ENCODE measurements at places on chromosomes 5 and 9. TPM values are rescaled to one million over a fixed set of nuclear protein-coding genes. Genes with fewer than 3 reads are reported as not detected.
A peak's percentile ranks its signal among the peaks of the same experiment; 100 is the strongest.

GRCh38 chr9:123239726-123240125, 28.7 kb downstream of the STRBP start:
- H3K4me1 ChIP-seq = 0 out of 2 replicates have a peak, but pooled peaks cover 2% of the 10 kb centered on the region
- H3K4me3 ChIP-seq = no peak overlapping the region
- H3K36me3 ChIP-seq = no peaks in the 10 kb centered on the region
- H3K27ac ChIP-seq = no peak overlapping the region
- H3K27me3 ChIP-seq = no peaks in the 10 kb centered on the region

DNA sequence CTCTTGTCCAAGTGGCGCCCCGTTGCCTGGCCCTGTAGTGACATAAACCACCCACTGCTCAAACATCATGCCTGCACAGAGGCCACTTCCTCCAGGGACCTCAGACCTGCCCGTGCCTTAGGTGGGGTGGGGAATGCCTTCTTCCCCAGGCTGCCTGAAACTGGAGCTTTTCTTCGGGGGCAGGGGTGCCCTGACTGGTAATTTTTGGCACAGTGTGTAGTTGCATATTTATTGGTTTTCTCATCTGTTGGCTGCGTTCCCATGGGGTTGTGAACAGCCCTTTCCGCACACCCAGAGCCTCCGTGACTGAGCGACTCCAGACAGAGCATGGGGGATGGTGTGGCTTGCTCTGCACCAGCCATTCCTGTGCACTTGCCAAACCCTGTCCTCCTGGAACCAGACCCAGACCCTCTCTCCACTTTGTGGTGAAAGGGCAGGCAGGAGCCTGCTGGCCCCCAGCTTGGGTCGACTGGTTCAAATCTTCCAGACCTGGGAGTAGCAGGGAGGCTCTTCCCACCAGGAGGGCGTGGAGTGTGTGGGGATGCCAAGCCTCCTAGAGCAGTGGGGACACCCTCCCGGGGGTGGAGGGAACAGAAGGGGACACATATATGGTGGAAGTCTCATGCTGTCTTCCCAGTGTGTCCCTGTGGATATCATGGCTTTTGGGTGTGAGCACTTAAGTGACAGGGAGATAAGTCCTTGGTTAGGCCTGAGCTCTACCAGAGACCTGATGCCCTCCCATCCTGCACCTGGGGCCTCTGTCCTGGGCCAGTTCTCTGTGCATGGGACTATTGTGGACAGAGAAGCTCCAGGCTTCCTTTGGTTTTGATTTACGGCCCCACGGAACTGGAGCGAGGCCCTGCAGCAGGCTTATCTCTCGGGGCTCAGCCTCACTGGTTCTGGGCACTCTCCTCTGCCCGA, 39.6 kb downstream of the WNK2 start:
- H3K27ac ChIP-seq = no peak overlapping the region
- H3K4me1 ChIP-seq = peaks cover 3% of the 10 kb centered on the region
- no peaks in the 10 kb centered on the region for H3K27me3 ChIP-seq
- no peak for DNase-seq
- peaks cover 2% of the 10 kb centered on the region for H3K36me3 ChIP-seq

GRCh38 chr5:119597728-119598298, 31.5 kb upstream of the FAM170A start:
- H3K36me3 ChIP-seq = peaks cover 10% of the 10 kb centered on the region
- no peaks in the 10 kb centered on the region for H3K27me3 ChIP-seq
- no peak for DNase-seq
- H3K4me3 ChIP-seq = no peak overlapping the region
- no peaks in the 10 kb centered on the region for H3K4me1 ChIP-seq
- H3K27ac ChIP-seq = no peak overlapping the region

GRCh38 chr5:169080448-169080911, 220.5 kb downstream of the SLIT3 start:
- H3K4me1 ChIP-seq = peaks cover 9% of the 10 kb centered on the region
- no peak overlapping the region for H3K27ac ChIP-seq
- no peaks in the 10 kb centered on the region for H3K36me3 ChIP-seq
- no peaks in the 10 kb centered on the region for H3K27me3 ChIP-seq

DNA sequence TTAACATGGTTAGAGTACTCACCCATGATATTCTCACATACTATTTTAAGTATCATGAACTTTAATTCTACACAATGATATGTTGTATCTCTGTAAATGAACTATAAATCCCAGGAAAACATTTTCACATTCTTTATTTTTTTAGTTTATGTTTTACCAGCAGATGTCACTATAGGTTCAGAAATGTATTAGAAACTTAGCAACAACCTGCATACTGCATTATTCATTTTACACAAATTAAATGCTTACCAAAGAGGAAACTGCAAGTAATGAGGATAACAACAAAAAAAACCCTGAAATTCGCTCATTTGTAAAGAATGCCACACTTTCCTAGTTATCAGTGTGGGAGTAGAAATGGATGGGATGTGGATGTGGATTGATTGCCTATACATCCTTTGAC, 217.5 kb upstream of the OTULINL start:
- DNase-seq = no peak
- H3K27ac ChIP-seq = no peak overlapping the region
- no peaks in the 10 kb centered on the region for H3K4me1 ChIP-seq
- no peak overlapping the region for H3K4me3 ChIP-seq

DNA sequence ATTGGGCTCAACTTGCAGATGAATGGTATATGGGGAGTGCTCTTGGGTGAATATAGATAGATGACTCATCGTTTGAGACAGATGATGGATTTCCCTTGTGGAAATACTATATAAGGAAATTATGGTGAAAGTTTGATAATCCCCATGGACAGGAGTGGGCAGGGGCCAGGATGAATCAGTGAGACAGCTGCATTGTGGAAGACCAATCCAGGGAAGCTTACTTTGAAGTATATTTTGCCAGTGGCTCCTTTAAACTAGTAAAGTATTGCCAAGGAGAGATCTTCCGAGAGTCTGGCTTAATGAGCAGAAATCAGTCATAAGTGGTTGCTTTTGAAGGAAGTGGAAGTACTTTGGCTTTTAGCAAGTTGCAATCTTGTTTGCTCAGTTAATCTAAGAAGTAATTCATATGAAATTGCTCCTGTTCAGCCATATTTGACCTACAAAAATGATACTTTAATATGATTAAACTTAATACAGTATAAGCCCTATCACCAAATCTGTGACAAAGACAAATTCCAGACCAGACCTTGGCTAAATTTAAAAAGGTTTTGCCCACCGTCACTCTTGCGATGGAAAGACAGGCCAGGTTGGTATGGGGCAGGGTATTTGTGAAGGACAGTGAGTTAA, 9.3 kb upstream of the TNC start:
- H3K27me3 ChIP-seq = no peaks in the 10 kb centered on the region
- no peaks in the 10 kb centered on the region for H3K4me1 ChIP-seq
- H3K27ac ChIP-seq = no peak overlapping the region
- H3K36me3 ChIP-seq = peaks cover 6% of the 10 kb centered on the region

DNA sequence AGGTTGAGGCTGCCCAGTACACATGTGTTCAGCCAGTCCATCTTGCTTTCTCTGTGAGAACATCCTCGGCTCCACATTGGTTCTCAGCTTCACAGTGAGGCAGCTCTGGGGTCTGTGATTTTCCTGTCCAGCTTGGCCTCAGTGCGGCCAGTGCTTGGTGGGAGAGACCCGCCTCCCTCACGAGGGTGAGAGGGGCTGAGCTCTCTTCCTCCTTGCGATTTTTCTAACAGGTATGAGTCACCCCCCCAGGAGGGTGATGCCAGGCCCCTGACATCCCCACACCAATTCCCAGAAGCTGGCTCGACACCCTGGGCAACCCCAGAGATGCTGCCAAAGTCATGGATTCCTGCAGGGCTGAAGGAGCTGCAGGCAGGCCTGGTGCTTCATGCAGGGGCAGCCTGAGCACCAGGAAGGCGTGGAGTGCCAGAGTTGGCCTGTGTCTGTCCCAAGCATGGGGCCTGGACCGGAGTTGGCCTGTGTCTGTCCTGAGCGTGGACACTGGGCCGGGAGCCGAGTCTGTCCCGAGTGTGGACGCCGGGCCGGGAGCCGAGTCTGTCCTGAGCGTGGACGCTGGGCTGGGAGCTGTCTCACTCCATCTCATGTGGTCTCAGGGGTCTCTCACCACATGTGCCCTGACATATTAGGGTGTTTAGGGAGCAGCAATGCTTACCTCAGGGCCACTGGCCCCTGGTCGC, 408.6 kb upstream of the IRX4 start:
- H3K4me3 ChIP-seq = no peak overlapping the region
- no peak for DNase-seq
- no peak overlapping the region for H3K27ac ChIP-seq
- H3K27me3 ChIP-seq = no peaks in the 10 kb centered on the region

DNA sequence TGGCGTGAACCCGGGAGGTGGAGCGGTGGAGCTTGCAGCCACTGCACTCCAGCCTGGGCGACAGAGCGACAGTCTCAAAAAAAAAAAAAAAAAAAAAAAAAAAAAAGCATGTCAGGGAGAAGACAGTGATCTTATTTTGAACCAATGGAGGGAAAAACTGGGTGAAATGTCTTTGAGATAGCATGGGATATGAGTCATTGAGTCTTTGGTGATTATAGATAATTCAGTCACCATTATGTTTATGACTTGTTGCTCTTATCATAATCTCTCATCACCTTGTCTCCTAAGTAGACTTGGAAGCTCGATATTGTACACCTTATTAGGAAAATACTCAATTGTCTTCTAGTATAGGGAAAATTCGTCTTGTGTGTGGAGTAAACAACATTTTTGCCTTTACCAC, 55.1 kb upstream of the KDM4C start:
- no peaks in the 10 kb centered on the region for H3K4me1 ChIP-seq
- H3K4me3 ChIP-seq = peak overlapping the region; percentile 88
- H3K27me3 ChIP-seq = no peaks in the 10 kb centered on the region
- H3K36me3 ChIP-seq = no peaks in the 10 kb centered on the region
- DNase-seq = no peak

DNA sequence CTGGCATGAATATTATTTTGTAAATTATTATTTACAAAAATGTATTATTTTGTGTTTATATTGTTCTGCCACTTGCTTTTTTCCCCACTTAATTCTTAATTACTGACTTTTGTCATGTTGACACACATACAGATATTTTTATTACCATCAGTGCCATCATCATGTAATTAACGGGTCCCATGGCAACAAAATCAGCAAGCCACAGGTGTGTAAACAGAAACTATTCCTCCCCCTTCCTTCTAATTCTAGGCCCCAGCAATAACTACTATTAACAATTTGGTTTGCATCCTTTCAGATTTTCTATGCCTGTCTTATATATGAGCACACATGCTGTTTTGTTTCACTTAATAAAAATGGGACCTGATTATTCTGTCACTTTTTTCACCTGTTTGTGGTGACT, 29.3 kb downstream of the CYFIP2 start:
- H3K36me3 ChIP-seq = peaks cover 26% of the 10 kb centered on the region
- H3K4me3 ChIP-seq = no peak overlapping the region
- H3K27me3 ChIP-seq = no peaks in the 10 kb centered on the region
- DNase-seq = no peak
- H3K4me1 ChIP-seq = no peaks in the 10 kb centered on the region

- peak overlapping the region; percentile 65 for H3K4me3 ChIP-seq
- H3K36me3 ChIP-seq = peaks cover 4% of the 10 kb centered on the region
- no peaks in the 10 kb centered on the region for H3K4me1 ChIP-seq
- H3K27me3 ChIP-seq = no peaks in the 10 kb centered on the region
- no peak for DNase-seq
These were observed 254.2 kb downstream of the DOCK8 start for GRCh38 chr9:468766-469426.

- H3K4me3 ChIP-seq = peak overlapping the region; percentile 54
- H3K36me3 ChIP-seq = no peaks in the 10 kb centered on the region
- no peak for DNase-seq
- no peaks in the 10 kb centered on the region for H3K27me3 ChIP-seq
These were observed 133.3 kb downstream of the GCNT1 start for GRCh38 chr9:76592091-76592973.

DNA sequence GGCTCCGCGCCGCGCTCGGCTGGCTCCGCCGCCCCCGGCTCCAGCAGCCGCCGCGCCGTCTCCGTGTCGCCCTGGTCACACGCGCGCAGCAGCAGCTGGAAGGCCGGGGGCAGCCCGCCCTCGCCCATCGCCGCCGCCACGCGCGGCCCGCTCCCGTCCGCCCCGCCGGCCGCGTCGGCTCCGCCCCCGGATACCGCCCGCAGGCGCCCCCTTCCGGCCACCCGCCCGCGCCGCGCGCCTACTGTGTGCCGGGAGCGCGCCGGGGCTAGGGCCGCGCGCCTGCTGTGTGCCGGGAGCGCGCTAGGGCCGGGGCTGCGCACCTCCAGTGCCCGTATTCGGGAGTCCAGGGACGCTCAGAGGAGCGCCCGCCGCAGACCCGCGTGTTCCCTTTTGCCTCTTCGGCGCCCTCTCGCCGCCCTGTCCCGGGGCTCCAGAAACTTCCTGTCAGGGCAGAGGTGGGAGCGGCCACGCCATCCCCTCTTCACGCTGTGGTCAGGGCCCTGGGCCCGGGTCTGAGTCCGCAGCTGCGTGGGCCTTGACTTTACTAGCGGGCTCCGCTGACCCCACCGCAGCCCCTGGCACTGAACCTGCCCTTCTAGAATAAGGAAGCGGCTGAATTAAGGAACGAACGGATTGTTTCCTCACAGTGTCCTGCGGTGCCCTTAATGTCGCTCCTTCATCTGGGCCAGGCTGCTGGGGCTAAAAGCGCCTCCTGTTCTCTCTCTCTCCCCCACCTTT, at the start of gene ANKS6:
Gene ANKS6 (minus strand): TSS at position 192 of the 738 bp plus-strand sequence. CDS start 64 bp downstream, at position 128.
- peak; percentile 83 for DNase-seq
- no peaks in the 10 kb centered on the region for H3K27me3 ChIP-seq
- peak within 1 kb of the TSS; percentile 68 for H3K4me3 ChIP-seq
- H3K4me1 ChIP-seq = peaks cover 1% of the 10 kb centered on the region

GRCh38 chr5:18050345-18050744, 416.1 kb downstream of the TAF11L14 start:
- H3K4me3 ChIP-seq = no peak overlapping the region
- no peaks in the 10 kb centered on the region for H3K27me3 ChIP-seq
- no peak overlapping the region for H3K27ac ChIP-seq

GRCh38 chr5:177368869-177369644, 11.3 kb downstream of the RGS14 start:
- no peaks in the 10 kb centered on the region for H3K27me3 ChIP-seq
- H3K27ac ChIP-seq = no peak overlapping the region
- peaks cover 11% of the 10 kb centered on the region for H3K4me1 ChIP-seq
- peak overlapping the region; percentile 24 for H3K4me3 ChIP-seq
- H3K36me3 ChIP-seq = peaks cover 8% of the 10 kb centered on the region

- no peak overlapping the region for H3K27ac ChIP-seq
- H3K36me3 ChIP-seq = no peaks in the 10 kb centered on the region
- no peaks in the 10 kb centered on the region for H3K4me1 ChIP-seq
- H3K4me3 ChIP-seq = no peak overlapping the region
- H3K27me3 ChIP-seq = no peaks in the 10 kb centered on the region
These were observed 37.6 kb downstream of the NACC2 start for GRCh38 chr9:136057236-136058081.

DNA sequence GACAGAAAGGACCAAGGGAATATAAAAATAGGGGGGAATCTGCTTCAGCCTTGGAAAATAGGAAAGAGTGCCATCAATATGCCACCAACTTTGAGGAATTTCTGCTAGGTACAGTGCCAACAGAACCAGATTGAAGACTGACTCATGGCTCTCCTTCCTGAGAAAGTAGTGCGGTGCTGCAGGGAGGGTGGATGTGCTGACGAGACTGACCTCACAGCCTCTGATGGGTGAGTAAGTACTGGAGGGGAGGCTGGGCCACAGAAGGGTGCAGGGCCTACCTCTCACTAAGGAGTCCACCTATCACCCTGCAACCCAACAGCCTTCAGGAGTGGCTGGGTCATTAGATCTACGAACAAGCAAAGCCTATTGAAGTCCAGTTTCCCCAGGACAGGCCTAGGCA, 187.6 kb downstream of the GABBR2 start:
- DNase-seq = no peak
- no peak overlapping the region for H3K27ac ChIP-seq
- no peaks in the 10 kb centered on the region for H3K27me3 ChIP-seq
- no peak overlapping the region for H3K4me3 ChIP-seq
- H3K36me3 ChIP-seq = peaks cover 2% of the 10 kb centered on the region
- H3K4me1 ChIP-seq = no peaks in the 10 kb centered on the region

Gene PCAT7
- total RNA-seq = 4.0 TPM

Gene EQTN
- total RNA-seq = not detected

Gene BARX1
- 1.2 TPM for total RNA-seq

Gene FGF10
- total RNA-seq = not detected

Gene EIF4EBP3
- 10.1 TPM for total RNA-seq
